Vein endothelial cell (primary cell): ENCODE measurements at places on chromosomes 3 and 15. TPM values are rescaled to one million over a fixed set of nuclear protein-coding genes. Genes with fewer than 3 reads are reported as not detected.

Gene MORC1
- not detected in 2 replicates for total RNA-seq

Gene GOLGA6L7
- not detected in 2 replicates for total RNA-seq

Gene ADCY5
- not detected in 2 replicates for total RNA-seq

Gene ACAD9
- 36.9 and 41.6 TPM in 2 replicates for total RNA-seq

Gene UBXN7
- total RNA-seq, result 21.9 and 23.8 TPM in 2 replicates
